WERI-Rb-1 (cell line): ENCODE measurements at places on chromosomes 2 and 18.
A peak's percentile ranks its signal among the peaks of the same experiment; 100 is the strongest.

DNA sequence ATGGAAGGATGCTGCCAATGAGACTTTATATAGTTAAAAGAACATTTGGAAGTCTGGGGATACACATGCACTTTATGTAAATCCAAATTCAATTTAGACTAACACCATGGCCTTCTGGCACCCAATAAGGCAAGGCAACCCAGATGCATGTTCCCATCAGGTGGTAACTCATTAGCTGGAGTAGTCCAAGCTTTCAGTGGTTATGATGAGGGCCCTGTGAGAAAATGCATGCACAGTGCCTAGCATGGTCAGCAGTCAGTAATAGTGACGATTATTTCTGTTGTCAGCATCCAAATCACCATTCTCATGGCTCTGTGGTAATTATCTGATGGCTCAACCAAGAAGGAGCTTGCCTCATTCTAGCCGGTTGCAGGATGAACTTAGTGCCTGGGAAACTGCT is 70.3 kb upstream of the CTLA4 start:
- no peak for DNase-seq

- no peak for DNase-seq
Measured at GRCh38 chr2:40201425-40201824, 250.5 kb downstream of the SLC8A1 start.

DNA sequence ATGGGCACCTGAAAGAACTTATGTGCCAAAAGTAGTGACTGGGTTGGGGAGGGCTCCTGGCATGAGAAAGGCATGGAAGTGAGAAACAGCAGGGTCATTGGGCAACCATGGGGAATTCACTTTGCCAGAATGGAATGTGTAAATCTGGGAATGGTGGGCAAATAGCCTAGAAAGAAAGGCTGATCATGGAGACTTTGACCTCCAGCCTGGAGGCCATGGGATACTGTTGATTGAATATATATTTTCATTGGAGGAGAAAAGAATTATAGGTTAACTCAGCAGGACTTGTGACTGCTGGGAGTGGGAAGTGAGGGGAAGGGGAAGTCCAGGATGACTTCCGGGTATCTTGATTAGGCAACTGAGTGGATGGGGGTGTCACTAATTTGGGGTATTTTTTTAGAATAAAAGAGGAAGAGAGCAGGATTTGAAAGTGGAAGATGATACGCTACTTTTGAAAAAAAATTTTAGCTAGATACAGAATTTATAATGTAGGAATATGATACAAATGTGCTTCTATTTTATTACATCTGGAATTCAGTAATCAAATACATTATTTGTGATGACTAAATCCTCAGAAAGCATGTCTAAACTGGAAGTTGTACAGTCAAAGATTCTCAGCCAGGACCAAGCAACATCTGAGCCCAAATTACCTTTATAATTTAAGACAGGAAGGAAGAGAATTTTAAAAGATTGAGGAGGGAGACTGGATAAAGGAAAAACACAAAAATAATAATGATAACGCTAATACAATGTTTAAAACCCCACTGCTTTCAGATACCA is 116.2 kb downstream of the GATA6 start:
- DNase-seq = no peak

DNA sequence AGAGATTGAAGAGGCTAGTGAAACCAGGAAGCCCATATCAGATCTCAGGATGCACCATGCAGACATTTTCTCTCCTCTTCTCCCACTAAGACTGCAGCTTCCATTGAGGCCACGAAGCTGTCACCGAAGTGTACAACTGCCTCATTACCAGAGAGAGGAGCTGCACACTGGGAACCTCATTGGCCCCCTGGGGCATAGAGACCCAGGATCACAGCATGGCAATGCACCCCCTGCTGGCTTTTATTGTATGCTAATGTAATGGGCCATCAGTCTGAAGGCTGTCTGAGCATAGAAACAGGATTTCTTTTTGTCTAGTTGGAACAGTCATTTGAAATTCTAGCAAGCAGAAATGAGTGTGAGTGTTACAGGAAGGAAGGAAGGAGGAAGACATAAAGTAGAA is 861.6 kb upstream of the CELF4 start:
- DNase-seq = peak; percentile 67

DNA sequence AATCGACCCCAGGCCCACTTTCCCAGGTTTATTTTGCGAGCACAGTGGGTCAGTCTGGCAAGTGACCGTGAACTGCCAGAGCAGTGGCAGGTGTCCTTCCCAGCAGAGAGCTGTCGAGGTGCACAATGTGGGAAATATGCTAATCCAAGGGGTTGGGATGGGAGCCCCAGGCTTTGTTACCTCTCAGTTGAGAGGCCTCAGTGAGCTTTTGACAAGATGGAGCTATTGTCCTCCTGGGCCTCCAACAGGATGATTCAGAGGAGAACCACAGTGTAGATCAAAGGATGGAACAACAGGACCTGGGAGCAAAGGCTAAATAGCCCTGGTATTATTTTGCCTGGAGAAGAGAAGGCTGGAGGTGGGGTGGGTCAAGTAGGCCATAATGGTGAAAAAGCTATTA is 150.8 kb downstream of the NCKAP5 start:
- no peak for DNase-seq
